CD4-positive, alpha-beta T cell treated with Interleukin-15 for 1 hour (primary cell): ENCODE measurements at places on chromosomes 4 and X.

DNA sequence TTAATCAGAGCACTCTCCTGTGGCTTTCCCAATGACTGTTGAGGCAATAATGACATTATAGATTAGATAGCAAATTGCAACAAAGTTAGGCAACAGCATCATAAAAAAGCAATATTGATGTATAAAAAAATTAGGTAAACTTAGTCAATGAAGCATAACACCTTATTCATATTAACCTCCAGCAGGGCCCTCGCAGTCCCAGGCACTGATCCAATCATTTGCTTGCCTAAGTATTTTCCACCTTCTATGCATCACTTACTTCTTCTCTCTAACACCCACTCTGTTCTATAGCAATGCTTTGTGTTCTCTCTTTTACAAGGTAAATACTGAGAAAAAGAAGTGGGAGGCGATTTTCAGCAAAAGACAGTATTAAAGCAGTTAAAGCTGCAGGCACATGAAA is 833.5 kb upstream of the ADGRL3 start:
- no peak for DNase-seq

- no peak for DNase-seq
These were observed 83.9 kb upstream of the RAI2 start for GRCh38 chrX:17944833-17945497.

DNA sequence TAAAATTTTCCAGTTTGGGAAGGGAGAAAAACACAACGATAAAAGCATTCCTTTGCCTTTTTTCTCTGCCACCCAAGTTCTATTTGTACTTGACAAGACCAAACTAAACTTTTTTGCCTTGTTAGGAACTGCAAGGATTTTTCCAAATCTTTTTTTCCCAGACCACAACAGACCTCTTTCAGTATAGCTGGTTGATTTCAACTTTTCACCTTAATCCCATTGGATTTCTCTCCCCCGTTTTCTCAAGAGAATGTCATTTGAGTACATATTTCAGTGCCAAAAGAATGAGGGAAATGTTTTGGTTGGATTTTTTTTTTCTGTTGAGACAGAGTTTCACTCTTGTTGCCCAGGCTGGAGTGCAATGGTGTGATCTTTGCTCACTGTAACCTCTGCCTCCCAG is 18.5 kb upstream of the SGMS2 start:
- no peak for DNase-seq

GRCh38 chr4:100929135-100929534 is 411.3 kb upstream of the EMCN start:
- no peak for DNase-seq

- DNase-seq, result no peak
These were observed 626.7 kb upstream of the BOD1L1 start for GRCh38 chr4:14254252-14254651.

GRCh38 chrX:19678941-19679340 is 163.6 kb upstream of the MAP3K15 start:
- DNase-seq, result peak; percentile 27

DNA sequence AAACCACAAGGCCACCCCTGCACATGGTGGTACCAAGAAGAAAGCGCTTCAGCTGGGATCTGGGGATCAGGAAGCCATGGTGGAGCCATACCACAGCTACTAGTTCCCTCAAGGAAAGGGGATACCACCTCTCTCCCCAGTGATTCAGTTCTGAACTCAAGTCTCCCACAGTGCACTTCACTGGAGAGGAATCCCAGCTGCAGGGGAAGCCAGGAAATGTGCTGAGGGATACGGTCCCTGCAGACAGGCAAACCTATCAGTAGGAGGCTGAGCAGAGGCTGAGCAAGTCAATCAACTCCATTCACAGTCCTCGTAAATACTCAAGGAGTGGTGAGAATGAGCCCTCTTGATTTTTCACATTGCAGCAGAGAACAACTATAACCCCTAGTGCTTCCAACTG is 11.0 kb downstream of the TMEM192 start:
- no peak for DNase-seq

DNA sequence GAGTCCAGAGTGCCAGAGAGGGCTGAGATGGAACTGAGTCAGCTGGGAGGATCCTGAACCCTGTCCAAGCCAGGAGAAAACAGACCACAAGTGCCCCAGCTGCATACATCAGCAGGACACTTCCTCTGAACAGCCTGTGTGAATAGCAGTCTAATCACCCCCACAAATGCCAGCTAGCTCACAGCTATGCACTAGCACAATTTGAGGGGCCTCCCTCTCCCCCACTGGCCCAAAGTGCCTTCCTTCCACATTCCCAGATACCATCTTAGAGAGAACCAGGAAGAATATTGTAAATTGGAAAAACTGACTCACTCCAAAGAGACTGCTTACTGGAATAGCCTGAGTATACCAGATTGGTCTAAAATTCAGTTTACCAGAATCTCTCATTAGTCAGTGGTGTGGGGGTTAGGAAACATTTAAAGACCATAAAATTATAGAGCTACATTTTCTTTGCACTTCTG is 292.6 kb upstream of the KLF3 start:
- no peak for DNase-seq

DNA sequence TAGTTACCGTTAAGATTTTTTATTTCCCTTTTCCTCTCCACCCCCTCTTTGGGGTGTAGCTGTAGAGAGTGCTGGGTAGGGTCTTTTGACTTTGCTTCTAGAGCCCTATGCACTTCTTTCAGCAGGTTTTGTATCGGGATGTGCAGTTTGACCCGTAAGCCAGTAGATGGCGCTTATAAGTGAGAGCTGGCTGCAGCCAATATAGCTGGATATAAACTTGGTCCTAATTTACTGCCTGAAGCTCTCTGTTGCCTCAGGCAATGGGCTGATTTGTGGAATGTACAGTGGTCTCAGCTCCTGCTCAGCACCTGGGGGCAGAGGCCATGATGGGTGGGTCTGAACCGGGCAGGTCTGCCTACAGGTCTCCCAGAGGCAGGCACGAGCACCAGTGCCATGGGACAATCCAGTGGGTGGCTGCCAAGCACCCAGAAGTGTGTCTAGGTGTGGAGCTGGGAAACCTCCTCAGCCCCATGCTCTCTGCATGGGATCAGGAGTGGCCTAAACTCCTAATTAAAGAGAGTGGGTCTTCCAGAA is 146.5 kb downstream of the SPANXN1 start:
- no peak for DNase-seq

DNA sequence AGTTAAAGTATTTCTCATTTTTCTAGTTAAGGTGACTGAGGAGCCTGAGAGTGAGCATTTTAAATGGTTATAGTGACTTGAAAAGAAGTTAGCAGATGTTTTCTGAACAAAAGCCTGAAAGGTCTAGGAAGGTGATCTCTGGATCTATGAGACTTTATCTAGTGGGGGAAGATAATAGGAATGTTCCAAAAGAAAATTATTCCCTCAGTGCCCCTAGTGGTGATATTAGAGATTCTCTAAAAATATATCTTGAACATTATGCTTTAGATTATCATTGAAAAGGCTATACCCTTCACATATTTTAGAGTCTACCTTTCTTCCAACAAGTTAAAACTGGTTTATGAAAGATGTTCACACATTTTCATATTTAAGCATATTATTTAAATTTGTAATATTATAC is 69.0 kb upstream of the SPANXN1 start:
- no peak for DNase-seq

- no peak for DNase-seq
These were observed 247.9 kb downstream of the ADAM29 start for GRCh38 chr4:175166020-175166419.

GRCh38 chr4:184438375-184438774 is 36.0 kb downstream of the IRF2 start:
- no peak for DNase-seq

DNA sequence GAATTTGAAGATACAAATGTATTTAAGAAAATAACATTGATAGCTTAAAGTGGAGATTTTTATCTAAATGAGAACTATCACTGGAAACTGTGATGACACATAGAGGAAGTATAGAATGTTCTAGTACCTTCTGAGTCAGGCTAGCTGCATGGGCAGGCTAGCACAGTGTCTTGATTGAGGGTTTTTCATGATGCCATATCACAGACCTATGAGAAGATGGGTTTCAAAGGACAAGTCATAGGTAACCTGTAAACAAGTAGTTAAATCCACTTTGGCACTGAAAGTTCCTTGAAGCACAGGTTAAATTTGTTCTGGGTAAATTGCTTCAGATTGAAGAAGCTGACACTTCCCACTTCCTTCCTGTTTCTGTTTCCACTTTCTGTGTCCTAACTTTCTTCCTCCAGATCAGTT is 48.2 kb upstream of the CDKN2AIP start:
- no peak for DNase-seq

- no peak for DNase-seq
These were observed 752.9 kb downstream of the RAPGEF2 start for GRCh38 chr4:159855731-159856130.

DNA sequence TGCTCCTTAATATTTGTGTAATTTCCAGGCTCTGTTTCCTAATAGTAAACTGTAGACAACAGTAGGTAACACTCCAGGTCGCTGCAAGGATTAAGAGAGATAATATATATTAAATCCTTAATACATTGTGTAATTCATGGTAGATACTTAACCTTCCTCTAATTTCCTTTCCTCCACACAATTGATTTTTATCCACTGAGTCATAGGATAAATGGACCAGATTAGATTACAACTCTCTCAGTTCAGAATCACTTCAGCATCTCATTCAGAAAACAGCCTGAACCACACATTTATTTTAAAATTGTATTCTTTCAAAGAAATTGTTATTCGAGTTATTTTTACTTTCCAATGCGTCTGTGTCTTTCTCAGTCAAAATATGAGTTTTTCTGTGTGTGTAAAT is 17.1 kb downstream of the GK2 start:
- no peak for DNase-seq

GRCh38 chr4:102586644-102587021 is 85.5 kb downstream of the NFKB1 start:
- peak; percentile 66 for DNase-seq

GRCh38 chrX:499870-500364 is 113.2 kb upstream of the PPP2R3B start:
- no peak for DNase-seq

DNA sequence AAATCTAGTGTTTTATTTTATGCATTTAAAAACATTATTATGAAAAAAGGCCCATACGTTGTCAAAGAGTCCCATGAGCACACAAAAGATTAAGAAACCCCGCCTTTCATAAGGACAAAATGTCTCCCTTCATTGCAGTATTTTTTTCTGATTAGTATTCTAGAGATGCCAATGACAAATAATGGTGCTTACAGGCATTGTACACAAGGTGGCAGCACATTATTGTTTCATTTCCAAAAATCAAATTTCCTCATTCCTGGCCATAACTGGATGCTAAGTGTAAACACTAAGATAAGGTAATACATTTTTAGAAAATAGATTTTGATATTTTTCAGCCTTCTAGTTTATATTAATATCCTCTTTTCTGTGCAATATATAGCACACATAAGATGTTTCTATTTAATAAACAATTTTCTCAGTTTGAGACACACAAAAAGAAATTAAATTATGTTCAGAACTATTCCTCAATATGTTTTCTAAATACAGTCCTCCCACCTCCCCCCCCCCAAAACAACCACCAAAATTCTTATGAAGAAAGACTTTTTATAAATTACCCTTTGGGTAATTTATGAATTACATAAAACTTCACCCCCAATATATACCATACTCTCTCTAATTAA is 47.7 kb downstream of the TIGD2 start:
- no peak for DNase-seq
